Cardiac ventricle fibroblast (primary cell): ENCODE measurements at places on chromosomes 3 and 15. TPM values are rescaled to one million over a fixed set of nuclear protein-coding genes. Genes with fewer than 3 reads are reported as not detected.

CERS3 gene
- not detected in 2 replicates for total RNA-seq

PLCH1 gene
- not detected in 2 replicates for total RNA-seq

SCN5A gene
- 0.05 and 0.44 TPM in 2 replicates for total RNA-seq

ST6GAL1 gene
- 2.1 and 6.5 TPM in 2 replicates for total RNA-seq

ECE2 gene
- total RNA-seq, result 0.12 TPM in 1 of 2 replicates, not detected in the other

DUOXA2 gene
- not detected in 2 replicates for total RNA-seq

CSTA gene
- total RNA-seq, result 2.5 and 3.1 TPM in 2 replicates

MED12L gene
- total RNA-seq, result 0.05 and 0.06 TPM in 2 replicates
